ENCODE measurements at places on chromosomes 2 and 18.
A peak's percentile ranks its signal among the peaks of the same experiment; 100 is the strongest.

GRCh38 chr18:37578182-37578678 is 12.6 kb upstream of the CELF4 start:
- no peak for DNase-seq

- DNase-seq = peak; percentile 95
These were observed 577 bp downstream of the IDH1 start for GRCh38 chr2:208254118-208254870.

- no peak for DNase-seq
These were observed 832.6 kb upstream of the ZEB2 start for GRCh38 chr2:145352484-145352883.

- DNase-seq = no peak
These were observed 12.4 kb upstream of the TANK start for GRCh38 chr2:161147856-161148255.

- DNase-seq = no peak
These were observed 202.9 kb downstream of the ARL4C start for GRCh38 chr2:234293973-234294372.

DNA sequence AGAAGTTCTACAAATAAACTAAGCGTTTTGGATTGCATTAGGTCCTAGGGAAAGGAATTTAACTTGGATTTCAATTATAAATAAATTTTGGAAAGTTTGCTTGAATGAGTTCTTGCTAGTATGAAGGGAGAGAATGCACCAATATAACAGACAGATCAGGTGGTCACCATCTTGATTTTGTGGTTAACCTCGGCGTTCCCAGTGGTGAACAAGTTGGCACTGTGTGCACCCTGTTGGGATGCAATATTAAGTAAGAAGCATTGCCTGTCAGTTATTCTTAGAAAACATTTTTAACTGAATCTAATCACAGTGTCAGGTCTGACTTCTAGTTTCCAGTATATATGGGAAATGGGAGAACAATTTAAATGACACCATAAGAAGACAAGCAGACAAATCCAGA is 673.4 kb downstream of the SLC4A3 start:
- no peak for DNase-seq

- no peak for DNase-seq
These were observed 74.4 kb upstream of the CYP20A1 start for GRCh38 chr2:203164311-203164935.

GRCh38 chr2:178844269-178844668 is 37.0 kb upstream of the TTN start:
- no peak for DNase-seq

DNA sequence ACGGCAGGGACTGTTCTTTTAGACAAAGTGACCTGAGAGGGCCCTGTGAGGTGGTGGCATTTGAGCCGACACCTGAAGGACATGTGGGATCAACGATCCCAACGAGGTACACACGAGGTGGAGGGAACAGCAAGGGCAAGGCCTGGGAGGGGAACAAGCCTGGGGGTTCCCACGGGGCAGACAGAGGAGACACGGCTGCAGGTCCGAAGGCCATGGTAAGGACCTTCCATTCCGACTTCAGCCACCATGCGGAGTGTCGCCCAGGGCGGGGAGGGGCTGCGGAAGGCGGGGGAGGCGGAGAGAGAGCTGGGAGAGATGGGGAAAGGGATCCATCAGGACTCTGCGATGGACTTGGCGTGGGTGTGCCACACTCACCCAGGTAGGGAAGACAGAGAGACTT is 151.8 kb downstream of the HDAC4 start:
- no peak for DNase-seq

- no peak for DNase-seq
These were observed 1.8 kb downstream of the CBLN2 start for GRCh38 chr18:72542342-72542741.

GRCh38 chr18:66833646-66834045 is 229.8 kb upstream of the CDH19 start:
- no peak for DNase-seq

GRCh38 chr2:58377181-58377580 is 136.1 kb upstream of the FANCL start:
- DNase-seq = no peak

DNA sequence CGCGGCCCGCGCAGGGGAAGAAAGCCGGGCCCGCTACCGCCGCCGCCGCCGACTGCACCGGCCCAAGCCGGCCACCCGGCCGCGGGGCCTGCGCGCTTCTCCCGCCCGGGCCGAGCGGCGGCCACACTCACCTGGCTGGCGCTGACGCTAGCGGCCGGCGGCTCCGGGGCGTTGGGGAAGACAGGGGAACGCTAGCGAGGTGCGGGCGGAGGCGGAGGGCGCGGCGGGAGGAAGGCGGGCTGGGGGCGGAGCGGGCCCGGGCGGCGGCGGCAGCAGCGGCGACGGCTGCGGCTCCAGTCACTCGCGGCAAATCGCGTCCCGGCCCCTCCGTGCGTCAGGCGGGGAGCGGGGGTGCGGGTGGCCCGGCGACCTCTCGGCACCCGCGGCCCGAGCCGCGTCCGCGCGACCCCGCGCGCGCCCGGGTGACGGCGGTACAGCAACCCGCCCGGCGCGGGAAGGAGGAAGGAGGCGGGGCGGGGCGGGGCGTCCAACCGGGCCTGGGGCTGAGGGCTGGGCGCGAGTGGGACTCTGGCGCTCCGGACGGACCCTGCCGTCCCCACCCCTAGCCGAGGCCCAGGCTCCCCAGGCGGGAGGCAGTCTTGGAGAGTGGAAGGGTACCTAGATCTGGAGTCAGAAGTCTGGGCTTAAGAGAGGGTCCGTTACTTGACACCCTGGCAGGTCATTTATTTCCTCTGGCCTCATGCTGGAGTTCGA is at the start of gene SESTD1:
TSS of gene SESTD1 (minus strand) at position 465 of the 714 bp plus-strand sequence. CDS start 72,991 bp downstream, outside the sequence.
- DNase-seq = peak; percentile 84

DNA sequence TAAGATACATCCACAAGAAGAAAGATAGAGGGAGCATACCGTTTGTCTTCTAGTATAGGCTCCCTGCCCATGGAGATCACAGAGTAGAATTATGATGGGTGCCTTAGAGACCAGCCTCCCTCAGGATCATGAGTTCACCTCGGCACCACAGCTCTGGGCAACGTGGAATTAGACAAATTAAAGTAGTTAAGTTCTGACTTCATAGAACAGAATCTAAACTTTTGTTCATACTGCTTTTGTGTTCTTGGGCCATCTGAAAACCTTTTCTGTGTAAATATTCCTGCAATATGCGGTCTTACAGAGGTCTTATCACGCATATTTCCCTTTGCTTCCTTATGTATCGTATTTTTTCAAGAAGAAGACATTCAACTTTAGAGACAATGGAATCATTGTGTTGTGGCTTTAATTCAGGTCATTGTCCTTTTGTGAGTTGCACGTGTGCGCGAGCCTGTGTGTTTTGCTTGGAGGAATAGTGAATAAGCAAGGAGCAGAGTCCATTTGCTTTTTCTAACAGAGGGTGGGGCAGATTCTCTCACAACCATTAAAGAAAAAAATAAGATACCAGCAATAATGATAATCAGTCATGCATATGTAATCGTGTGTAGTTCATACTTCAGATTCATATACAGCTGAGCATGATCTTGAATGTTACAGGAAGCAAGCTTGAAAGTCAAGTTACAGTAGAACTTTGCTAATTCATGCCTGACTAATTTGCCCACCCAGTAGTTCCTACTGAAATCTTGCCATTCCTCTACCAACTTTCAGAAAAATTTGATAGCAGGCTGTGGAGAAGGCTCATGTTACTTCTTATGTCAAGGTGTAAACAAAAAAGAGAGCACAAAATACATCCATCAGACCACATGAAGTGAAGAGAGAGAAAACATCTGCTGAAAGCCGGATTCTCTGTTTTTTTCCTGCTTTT is 243.6 kb downstream of the NEDD4L start:
- DNase-seq = no peak

GRCh38 chr2:224217962-224218347 is 178.9 kb upstream of the SERPINE2 start:
- DNase-seq = no peak
